ENCODE measurements at places on chromosomes 4 and X. TPM values are rescaled to one million over a fixed set of nuclear protein-coding genes. Genes with fewer than 3 reads are reported as not detected.

Gene NLRP2B
- total RNA-seq: not detected

- peak; percentile 82 for DNase-seq
Observed at GRCh38 chr4:15149839-15150592, 147.7 kb downstream of the CPEB2 start.

Gene PDLIM3
- 319 TPM for total RNA-seq

- DNase-seq: no peak
Observed at GRCh38 chr4:17812125-17812524, 1.3 kb downstream of the NCAPG start.

Gene CT45A2
- not detected for total RNA-seq

Data from left cardiac atrium (tissue), 4 donors.